Anterior cingulate cortex (tissue), 58 donors: ENCODE measurements at places on chromosomes 3 and 15.

DNA sequence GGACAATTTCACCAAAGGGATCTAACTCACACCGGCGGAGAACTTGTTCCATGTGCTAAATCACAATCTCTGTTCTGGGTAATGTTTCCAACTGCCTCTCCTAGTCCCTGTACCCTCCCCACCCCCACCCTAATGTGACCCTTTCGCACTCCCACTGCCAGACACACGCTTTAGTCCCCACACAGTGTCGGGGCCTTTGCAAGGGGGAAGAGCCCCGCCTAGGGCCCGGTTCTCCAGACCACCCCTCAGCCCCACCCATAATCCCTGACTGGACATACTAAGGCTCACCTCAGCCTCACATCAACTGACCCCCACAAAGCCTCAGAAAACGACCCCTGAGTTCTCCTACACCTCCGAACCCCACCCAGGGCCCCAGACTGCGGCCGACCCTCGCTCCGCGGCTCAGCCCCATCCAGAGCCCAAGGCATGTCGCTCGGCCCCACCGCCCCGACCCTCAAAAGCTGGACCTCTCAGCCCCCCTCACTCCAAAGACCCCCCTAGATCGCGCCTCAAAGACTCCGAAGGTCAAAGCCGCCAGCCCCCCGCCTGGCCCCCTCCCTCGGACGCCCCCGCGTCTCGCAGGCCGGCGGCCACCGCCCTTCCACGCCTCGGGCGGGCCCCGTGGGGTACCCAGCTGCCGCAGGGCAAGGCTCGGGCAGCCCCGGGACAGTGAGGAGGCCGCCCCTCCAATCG is 72.0 kb upstream of the MAP4 start:
- DNase-seq = peak; percentile 9

DNA sequence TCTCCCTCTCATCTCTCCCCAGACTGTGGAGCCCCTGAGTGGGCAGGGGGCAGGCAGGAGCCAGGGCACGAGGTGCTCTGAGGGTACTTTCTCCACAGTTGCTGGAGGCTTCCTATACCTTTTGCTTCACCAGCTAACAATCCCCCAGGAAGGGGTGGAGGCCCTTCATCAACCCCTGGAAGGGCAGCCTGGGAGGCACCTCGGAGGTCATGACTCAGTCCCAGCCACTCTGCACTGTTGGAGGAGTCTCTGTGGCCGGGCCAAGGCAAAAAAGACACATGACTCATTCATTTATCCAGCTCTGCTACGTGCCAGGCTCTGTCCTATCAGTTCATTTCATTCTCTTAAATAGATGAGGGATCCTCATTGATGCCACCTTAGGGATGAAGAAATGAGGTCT is 15.6 kb upstream of the KY start:
- no peak for DNase-seq

GRCh38 chr3:167998253-167998652 is 97.5 kb downstream of the GOLIM4 start:
- no peak for DNase-seq

DNA sequence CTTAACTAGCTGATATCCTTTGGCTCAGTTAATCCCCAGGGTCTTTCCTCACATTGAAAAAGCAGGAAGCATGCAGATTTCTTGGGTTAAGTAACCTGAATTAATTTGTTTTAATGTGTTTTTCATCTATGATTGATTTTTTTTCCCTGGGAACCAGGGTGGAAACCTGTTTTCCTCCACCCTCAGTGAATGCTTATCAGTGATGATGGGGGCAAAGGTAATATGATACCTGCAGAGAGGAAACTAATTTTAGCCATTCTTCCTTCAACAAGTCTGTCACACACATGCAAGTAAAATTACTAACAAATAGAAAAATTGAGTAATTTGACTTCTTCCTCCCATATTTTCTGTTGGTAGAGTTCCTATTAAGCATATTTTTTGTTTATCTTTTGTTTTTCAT is 5.9 kb downstream of the CASR start:
- no peak for DNase-seq

DNA sequence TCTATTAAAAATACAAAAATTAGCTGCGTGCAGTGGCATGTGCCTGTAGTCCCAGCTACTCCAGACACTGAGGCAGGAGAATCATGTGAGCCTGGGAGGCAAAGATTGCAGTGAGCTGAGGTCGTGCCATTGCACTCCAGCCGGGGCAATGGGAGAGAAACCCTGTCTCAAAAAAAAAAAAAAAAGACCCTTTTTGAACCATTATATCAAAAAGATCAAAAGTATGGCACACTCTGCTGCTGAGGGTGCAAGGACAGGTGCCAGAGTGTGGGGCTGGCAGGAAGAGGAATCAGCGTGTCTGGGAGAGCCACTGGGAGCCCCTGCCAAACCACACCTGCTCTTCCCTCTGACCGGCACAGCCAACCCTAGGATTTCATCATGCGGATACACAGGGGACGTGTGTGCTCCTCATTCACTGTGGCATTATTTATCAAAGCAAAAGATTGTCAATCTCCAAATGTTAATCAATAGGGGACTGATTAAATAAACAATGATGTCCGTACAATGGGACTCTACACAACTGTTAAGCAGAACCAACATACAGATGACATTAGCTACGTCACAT is 147.3 kb upstream of the TLE3 start:
- no peak for DNase-seq

- no peak for DNase-seq
These were observed 92.6 kb downstream of the FHIT start for GRCh38 chr3:61158667-61159066.

GRCh38 chr3:98262046-98262445 is 2.0 kb upstream of the OR5H6 start:
- no peak for DNase-seq

GRCh38 chr3:107767897-107768605 is 245.3 kb downstream of the BBX start:
- no peak for DNase-seq

GRCh38 chr3:113124256-113124830 is 87.0 kb upstream of the BOC start:
- DNase-seq = no peak

DNA sequence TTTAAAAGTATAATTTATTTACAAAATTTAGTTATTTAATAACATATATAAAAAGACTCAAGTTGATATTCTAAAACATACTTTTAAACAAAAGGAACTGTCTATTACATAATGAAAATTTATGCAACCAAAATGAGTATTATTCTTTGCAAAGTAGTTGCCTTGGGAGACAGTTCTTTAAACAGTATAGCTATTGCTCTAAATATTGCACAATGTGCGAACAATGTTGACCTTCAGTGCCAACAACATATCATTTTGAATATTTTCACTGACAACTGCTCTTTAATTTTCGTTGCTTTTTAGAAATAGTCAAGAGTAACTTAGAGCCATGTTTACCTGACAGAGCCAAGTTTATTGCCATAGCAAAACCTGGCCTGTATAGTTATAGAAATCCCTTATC is 124.9 kb downstream of the ZBTB20 start:
- DNase-seq = no peak

GRCh38 chr15:97517737-97518136 is 442.8 kb upstream of the ARRDC4 start:
- no peak for DNase-seq

DNA sequence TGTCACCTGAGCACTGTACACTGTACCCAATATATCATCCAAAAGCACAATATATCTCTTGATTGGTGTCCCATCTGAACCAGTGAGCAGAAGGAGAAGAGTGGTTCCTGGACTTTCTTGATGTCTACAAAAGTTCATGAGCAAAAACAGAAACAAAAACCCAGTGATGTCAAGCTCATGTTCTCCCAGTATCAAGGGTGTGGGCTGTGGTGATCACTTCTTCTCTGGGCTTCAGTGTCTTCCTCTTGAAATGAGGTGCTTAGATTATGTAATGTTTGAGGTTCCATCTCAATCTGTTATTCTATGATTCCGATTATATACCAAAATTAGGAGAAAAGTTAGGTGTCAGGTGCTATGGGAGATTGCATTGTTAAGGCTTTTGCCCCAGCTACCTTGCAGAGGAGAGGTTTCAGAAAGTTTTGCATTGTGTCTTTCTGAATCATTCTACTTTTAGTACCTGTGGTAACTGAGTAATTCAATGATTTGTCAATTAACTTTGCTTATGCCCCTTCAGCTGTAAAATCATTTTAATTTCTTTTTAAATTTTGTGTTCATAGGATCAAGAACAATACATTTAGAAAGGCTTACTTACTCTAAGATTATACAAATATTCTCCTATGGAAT is 122.0 kb upstream of the EOMES start:
- no peak for DNase-seq

- DNase-seq = no peak
These were observed 72.0 kb upstream of the CD96 start for GRCh38 chr3:111470032-111470431.

GRCh38 chr3:171373711-171374110 is 86.5 kb downstream of the TNIK start:
- DNase-seq = no peak

DNA sequence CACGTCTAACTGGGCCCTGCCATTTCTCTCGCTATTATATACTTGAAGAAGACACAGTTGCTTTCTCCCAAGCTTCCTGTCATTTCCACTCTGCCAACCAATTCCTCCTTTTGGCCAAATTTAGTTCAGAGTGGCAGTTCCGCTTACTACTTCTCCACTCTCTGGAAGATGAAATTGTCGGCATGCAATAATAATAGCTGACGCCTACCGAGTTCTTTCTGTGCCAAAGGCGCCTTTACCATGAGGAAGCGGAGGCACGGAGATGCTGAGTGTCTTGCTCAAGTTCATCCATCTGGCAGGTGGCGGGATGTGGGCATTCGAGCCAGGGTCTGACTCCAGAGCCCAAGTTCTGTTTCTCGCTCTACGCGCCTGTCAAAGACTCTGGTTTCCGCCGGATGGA is 14.6 kb upstream of the NRROS start:
- no peak for DNase-seq

- no peak for DNase-seq
These were observed 170.1 kb downstream of the ROBO1 start for GRCh38 chr3:79597709-79598108.

DNA sequence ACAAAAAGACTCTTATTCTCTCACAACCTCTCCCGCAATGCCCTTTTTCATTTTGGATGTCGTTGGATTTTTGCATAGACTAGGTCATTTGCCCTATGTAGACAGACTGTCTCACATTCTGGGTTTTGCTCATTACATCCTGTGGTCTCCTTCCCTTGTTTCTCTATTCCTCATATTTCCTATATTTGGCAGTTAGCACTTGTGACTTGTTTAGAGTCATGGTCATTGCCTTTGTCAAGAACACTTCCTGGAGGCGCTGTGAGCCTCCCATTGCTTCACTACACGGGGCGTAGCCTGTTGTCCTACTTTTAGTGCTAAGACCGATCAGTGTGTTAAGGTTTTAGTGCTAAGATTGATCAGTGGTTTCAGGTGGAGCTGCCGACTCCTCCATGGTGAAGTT is 16.1 kb upstream of the TATDN2 start:
- DNase-seq = no peak

DNA sequence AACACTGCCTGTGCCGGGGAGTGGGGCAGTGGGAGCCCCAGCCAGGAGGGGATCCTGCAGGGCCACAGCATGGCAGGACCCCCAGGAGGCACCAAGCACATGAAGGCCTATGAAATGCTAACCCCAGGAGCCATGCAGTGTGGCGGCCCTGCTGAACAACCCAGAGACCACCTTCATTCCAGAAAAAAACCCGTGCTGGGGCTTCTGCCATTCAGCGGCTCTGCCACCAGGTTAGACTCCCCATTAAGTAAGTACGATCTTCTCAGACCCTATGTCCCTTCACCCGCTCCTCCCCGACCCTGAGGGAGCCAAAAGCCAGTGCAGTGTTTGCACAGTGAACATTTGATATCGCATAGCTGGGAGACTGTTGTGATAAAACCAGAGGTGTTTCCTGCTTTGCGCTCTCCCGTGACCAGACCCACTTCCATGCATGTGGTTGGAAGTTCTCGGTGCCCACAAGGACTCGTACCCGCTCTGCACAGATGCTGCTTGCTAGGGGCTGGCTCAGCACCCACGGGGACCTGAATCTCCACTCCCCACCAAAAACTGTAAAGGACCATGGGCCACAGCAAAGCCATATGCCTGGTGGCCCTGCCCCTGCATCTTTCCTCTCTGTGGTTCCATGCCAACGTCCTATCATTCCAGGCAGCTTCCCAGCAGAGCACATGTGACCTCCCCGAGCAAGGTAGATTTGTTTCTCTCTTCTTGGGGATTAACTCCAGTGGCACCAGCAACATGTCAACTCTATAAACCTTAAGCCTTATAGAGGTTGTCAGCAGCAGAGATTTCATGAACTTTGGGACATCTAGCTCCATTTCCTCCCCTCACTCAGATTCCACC is 5.3 kb downstream of the PLA2G4D start:
- DNase-seq = no peak

DNA sequence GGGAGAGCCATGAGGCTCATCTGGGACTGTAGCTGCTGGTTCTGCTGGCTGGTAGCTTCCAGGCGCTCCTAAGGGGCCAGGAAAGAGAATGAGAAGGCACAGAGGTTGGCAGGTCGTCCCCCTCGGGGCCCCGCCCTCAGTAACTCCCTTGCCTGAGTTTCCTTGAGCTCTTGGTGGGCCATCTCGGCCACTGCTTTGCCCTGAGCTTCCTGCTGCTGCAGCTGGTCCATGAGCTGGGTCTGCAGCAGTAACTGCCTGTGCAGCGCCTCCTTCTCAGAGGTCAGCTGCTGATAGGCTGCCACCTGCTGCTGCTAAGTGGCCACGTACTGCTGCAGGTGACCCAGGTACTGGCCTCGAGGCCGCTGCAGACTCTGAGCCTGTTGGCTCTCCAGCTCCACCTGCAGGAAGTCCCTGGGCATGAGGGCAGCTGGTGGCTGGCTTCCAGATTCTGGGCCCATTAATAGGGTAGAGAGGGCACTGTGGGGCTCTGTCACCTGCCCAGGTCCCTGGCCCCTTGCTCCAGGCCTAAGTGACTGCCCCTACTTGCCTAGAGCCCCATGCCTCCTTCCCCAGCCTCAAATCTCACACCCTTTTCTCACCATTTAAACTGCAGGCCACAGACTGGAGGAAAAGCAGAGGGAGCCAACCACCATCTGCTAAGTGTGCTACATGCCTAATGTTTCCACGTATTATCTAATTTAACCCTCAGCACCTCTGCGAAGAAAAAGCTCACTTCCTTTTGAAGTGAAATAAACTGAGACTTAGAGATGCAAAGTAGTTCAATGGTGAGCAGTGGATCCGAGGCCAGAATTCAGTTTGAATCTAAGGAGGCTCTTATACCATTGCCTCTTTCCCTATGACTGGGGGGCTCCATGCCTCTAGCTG is 10.8 kb upstream of the VPS33B start:
- no peak for DNase-seq

DNA sequence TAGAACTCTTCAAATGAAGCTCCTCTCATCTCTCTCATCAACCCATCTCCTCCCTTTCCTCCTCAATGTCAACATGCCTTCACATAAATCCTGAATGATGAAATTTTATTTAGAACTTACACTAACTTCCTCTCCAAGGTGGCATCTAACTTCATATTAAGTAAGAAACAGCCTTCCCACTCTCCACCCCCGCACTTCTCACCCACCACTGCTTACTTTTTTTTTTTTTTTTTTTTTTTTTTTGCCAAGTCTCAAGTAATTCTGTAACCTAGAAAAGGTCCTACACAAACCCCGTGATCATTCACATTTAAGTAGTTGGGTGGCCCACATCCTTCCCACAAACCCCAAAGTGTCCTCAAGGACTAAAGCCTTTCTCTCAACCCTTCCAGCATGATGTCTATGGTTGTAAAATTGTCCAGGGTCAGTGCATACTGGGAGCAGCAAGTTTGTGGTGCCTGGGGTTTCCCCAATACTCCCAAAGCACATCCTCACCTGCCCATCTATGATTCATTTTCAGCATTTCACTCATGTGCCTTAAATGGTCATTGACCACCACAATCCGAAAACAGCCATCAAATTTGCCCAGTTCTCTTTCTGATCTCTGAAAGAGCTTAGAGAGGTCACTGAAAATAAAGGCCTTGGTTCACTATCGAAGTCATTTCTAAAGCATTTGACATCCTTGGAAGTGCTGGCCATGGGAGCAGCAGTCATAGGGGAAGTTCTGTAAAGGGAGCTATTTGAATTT is 47.2 kb downstream of the CD86 start:
- no peak for DNase-seq
